ENCODE measurements at places on chromosomes 7 and 10. TPM values are rescaled to one million over a fixed set of nuclear protein-coding genes. Genes with fewer than 3 reads are reported as not detected.

The HHEX gene
- total RNA-seq, result 38.8 TPM

The ZNF853 gene
- total RNA-seq, result 4.8 TPM

The TFEC gene
- 1.3 TPM for total RNA-seq

The SRGN gene
- total RNA-seq, result 408 TPM

The GPR15LG gene
- not detected for total RNA-seq

The TAF3 gene
- 1.4 TPM for total RNA-seq

The RARRES2 gene
- total RNA-seq, result 2.8 TPM

The VPS37D gene
- 2.6 TPM for total RNA-seq

The TUBAL3 gene
- not detected for total RNA-seq

The HOXA7 gene
- total RNA-seq, result 1.5 TPM

The C10orf67 gene
- not detected for total RNA-seq

The ZMIZ2 gene
- total RNA-seq, result 7.9 TPM

The TACC2 gene
- total RNA-seq, result 3.7 TPM

The OLAH gene
- 0.20 TPM for total RNA-seq

The TDRD1 gene
- not detected for total RNA-seq

The FOXK1 gene
- total RNA-seq, result 17.7 TPM

The RUFY2 gene
- total RNA-seq, result 14.4 TPM

The ANKRD1 gene
- 350 TPM for total RNA-seq

The GPR141 gene
- total RNA-seq, result not detected

The NPTX2 gene
- total RNA-seq, result 0.60 TPM

The LIPJ gene
- total RNA-seq, result not detected

The RNF133 gene
- 0.60 TPM for total RNA-seq

The SVOPL gene
- not detected for total RNA-seq

The AKR1C3 gene
- total RNA-seq, result 111 TPM

The TBXAS1 gene
- 0.20 TPM for total RNA-seq

The GRM3 gene
- not detected for total RNA-seq

The PLA2G12B gene
- 0.22 TPM for total RNA-seq

The SPDYE11 gene
- total RNA-seq, result not detected

The NKX2-3 gene
- not detected for total RNA-seq

The GNAI1 gene
- 13.9 TPM for total RNA-seq

The GRID2IP gene
- total RNA-seq, result under 0.01 TPM

The ACBD7 gene
- 0.60 TPM for total RNA-seq

The CAPZA2 gene
- 186 TPM for total RNA-seq

The ZNF777 gene
- 2.4 TPM for total RNA-seq

The PSTK gene
- total RNA-seq, result 2.4 TPM

The MLXIPL gene
- total RNA-seq, result not detected

The SCIN gene
- total RNA-seq, result not detected

The NKX6-2 gene
- not detected for total RNA-seq

The GBX1 gene
- total RNA-seq, result not detected

The MSS51 gene
- total RNA-seq, result 0.60 TPM

The NKX1-2 gene
- not detected for total RNA-seq

The FKBP6 gene
- total RNA-seq, result not detected

The NAT16 gene
- total RNA-seq, result not detected

The CTNNA3 gene
- total RNA-seq, result not detected

The HOXA10 gene
- under 0.01 TPM for total RNA-seq

The IGF2BP3 gene
- total RNA-seq, result 23.1 TPM

The PLCE1 gene
- total RNA-seq, result 0.44 TPM

The GDF10 gene
- total RNA-seq, result not detected

The TMEM139 gene
- total RNA-seq, result not detected

The LLCFC1 gene
- total RNA-seq, result not detected

The FZD1 gene
- total RNA-seq, result 2.2 TPM

The MALRD1 gene
- total RNA-seq, result not detected

The ZNF25 gene
- total RNA-seq, result 3.3 TPM

The ADCY1 gene
- total RNA-seq, result 0.44 TPM

The NEURL1 gene
- not detected for total RNA-seq

The TMEM140 gene
- 59.7 TPM for total RNA-seq
